ENCODE measurements at places on chromosomes 7 and 10. TPM values are rescaled to one million over a fixed set of nuclear protein-coding genes. Genes with fewer than 3 reads are reported as not detected.

DNA sequence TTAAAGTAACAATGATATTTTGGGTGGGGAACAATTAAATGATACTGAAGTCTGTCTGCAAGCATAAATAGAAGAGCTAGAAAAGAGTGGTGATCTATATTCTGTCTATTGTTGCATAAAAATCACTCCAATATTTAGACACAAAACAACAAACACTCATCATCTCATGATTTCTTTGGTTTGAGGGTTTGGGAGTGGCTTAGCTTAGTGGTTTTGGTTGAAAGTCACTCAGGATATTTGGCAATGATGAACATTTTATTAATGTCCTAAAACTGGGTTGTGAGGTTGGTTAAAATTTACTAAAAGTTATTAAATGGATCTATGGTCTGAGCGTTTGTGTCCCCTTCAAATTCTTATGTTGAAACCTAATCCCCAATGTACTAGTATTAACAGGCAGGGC is 54.7 kb upstream of the EGFR start:
- no peak for DNase-seq

Gene TMEM184A
- 57.6 TPM for total RNA-seq

Gene OR2A7
- total RNA-seq: 21.9 TPM

DNA sequence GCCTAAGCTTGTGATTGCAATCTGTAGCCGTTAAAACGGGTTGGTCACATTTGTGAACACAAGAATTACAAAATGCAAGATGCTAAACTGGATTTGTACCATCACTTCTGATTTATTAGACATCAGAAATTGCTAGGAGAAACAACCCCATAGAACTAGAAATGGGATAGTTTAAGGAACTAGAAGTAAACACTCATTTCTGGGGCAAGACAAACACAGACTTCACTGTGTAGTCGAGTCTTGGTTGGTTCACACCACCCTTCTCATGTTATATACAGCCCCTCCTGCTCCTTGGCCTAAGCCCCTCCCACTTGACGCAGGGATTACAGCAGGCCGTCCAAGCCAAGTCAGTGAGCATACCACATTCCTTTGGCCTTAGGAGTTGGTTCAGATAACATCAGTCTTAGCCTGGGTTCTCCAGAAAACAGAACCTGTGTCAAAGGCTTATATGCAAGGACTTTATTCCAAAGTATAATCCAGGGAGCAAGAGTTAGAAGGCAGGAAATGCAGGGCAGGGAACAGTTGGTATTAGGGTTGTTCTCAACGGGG is 2.0 kb upstream of the NRAP start:
- DNase-seq: no peak

- DNase-seq: no peak
Observed at GRCh38 chr7:111080495-111081105, 10.3 kb upstream of the LRRN3 start.

Gene AOAH
- total RNA-seq: 32.0 TPM

Gene GDF2
- not detected for total RNA-seq

DNA sequence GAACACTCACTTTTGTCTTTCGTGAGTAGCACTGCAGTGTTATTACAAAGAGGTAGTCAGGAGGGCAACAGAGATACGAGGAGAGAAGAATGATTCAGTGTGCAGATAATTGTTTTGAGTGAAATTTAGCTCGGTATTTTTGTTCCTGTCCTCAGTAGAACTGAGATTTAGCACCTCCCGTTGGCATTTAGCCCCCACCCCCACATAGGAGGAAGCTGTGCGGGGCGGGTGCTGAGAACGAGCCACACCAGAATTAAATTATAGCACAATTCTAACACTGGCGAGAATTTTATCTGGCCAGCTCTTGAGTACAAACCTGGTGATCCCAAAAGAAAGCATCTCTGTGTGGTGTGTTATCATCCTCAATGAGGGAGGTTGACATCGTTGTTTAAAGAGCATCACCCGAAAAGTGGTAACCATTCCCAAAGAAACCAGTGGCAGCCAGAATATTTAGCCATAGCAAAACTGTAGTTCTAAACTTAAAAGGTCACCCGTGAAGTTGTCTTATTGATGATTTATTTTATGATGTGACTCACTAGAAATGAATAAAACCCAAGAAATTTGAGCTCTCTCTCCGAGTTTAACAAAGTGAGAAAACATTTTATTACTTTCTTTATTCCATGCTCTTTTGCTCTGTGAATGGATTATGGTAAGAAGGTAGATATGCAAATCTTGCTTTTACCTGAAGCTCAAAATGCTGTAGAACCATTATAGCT is 612.2 kb downstream of the SUGCT start:
- no peak for DNase-seq

DNA sequence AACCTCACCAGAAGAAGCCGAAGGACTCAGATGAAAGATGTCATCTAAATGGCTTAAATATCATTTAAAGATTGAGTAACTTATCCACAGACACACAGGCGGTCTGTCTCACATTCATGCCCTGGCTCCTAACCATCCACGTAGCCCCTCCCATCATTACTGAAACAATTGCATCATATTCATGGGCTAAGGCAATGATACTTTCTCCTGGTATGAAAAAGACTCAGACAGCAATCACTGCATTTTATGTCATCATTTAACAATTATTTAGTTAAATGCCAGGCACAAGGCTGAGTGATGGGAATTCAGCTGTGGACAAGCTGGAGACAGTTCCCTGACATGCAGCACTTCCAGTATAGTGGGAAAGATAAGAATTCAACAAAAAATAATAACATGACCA is 11.2 kb upstream of the TECTB start:
- DNase-seq: no peak

DNA sequence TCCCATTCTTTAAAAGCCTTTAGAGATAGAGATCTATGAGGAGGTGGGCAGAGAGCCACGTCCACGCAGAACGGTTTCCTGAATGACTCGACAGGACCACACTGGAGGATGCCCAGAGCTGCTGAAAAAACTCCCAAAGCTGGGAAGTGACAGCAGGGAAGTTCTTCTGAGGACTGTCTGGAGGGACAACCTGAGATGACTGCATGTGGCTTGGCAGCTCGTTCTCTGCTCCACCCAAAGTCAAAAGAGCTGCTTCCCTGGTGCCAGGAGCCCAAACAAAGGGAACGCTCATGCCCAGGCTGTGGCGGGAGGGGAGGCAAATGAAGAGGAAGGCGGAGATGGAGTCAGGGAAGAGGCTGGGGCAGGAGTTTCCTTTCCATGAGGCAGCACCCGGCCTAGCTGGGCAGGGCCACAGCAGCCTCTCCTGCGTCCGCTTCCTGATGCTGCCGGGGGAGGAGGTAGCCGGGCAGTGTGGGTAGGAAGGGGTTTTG is 95.4 kb downstream of the CCDC3 start:
- DNase-seq: no peak

Gene GPNMB
- total RNA-seq: 15.0 TPM

Gene RELN
- 1.6 TPM for total RNA-seq
